Frontal cortex (tissue), 4 donors: ENCODE measurements at places on chromosomes 2 and 18.

DNA sequence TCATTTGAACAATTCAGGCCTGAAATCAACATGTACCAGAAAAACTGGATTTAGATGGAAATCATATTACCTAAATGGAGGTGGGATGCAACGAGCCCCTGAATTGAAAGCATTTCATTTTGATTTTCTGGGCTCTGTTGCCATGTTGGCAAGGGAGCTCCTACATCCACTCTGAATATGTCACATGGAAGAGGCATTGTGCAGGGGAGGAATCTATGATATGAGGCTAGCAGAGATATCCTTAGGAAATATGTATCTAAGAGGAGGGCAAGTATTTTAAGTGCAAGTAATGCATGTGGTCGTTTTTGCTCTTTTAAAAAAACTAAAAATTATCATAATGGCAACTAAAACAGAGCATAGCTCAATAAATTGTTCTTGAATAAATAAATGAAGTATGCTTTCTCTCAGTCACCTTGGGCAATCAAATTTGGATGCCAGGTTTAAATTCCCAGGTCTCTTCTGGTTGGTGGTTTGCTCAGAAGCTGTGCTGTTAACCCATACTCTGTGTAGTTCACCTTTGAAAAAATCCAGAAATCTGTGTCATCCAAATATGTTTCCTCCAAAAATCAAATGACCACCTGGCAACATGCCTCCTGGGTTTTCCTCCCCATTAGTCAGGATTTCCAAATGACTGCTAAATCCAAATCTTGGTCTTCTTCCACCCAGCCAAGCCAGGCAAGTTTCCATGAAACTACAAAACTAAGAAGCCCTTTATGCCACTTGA lies 6.5 kb upstream of the LGALSL start:
- DNase-seq, result no peak

GRCh38 chr18:34521040-34521439 lies 189.1 kb upstream of the DTNA start:
- DNase-seq, result no peak

GRCh38 chr2:143261986-143262385 lies 132.8 kb downstream of the ARHGAP15 start:
- DNase-seq, result no peak

DNA sequence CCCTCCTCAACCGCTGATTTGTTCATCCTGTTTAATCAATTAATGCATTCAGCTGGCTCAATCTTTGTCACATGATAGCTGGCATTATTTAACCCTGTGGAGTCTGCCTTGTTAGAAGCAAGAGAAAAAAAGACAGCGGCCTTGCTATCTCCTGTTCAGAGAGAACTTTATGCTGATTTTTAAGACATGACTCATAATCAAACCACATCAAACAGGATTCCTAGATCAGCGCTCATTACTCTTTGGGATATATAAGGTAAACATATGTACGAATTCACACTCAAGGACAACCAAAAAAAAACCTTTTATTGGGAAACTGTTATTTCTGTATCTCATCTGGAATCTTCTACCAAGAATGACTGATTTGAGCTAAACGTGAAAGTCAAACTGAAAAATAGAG lies 195.1 kb downstream of the C1D start:
- DNase-seq, result no peak

DNA sequence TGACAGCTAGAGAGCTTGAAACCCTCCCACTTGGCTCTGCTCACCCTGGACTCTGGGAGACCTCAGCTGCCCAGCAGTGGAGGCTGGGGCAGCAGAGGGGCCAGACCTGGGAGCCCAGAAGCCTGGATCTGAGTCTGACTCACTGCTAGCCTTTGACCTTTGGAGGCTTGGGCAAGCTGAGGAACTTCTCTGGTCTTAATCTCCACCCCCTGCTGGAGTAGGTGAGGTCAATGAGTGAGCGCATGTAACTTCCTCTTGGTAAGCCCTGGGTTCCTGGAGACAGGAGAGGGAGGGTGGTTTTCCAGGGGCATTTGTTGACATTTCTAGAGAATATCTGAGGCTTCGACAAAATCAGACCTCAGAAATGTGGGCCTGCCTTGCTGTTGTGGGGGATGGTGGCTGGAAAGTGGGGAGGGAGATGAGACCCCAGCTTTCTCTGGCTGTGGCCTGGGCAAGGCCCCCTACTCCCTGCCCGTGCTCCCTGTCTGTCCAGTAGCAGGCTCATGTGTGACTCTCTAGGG lies 73.0 kb upstream of the YWHAQ start:
- no peak for DNase-seq

- no peak for DNase-seq
Measured at GRCh38 chr2:12074126-12074844, 327.9 kb downstream of the LPIN1 start.

- DNase-seq, result no peak
Measured at GRCh38 chr2:30300456-30301221, 69.3 kb downstream of the LBH start.

GRCh38 chr2:12183032-12183645 lies 436.7 kb downstream of the LPIN1 start:
- DNase-seq, result no peak

- DNase-seq, result no peak
Measured at GRCh38 chr2:218125626-218126080, at the start of gene CXCR2. Gene CXCR2, plus strand, starts transcription at chr2:218126028. Its CDS starts 8,774 bp downstream, at chr2:218134802.

- DNase-seq, result no peak
Measured at GRCh38 chr18:31840499-31840898, 79.8 kb upstream of the SLC25A52 start.

DNA sequence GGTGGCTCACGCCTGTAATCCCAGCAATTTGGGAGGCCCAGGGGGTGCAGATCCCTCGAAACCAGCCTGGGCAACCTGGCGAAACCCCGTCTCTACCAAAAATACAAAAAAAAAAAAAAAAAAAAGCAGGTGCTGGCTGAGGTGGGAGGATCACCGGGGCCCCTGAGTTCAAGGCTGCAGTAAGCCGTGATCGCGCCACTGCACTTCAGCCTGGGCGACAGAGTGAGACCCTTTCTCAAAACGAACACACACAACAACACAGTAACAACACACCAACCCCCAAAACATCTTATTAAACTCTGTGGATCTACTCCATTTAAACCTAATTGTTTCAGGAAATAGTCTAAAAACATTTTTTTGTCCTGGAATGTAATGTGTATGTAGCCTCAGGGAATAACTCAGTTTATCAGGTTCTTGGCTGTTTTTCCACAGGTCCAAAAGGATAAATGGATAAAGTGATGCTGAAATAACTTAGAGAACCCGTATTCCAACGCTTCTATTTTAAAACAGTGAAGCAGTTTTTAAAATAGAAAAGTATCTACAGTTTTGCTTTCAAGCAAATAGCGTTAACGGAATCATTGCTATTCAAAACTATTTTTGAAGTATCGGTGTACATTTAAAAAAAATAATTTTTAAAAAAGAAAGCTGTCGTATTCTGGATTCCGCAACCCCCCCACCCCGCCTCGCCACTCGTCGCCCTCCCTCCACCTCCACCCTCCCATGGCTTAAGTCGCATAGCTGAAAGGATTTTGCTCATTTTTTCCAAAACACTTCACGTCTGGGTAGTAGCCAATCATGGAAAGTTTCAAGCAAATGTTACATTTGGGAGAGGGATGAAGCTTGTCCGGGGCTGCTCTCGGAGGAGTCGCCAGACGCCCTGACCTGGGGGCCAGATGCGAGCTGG lies 895 bp upstream of the GLS start:
- no peak for DNase-seq

GRCh38 chr2:203578759-203579643 lies 43.9 kb upstream of the RAPH1 start:
- no peak for DNase-seq

GRCh38 chr2:235850289-235850688 lies 317.9 kb downstream of the GBX2 start:
- no peak for DNase-seq

DNA sequence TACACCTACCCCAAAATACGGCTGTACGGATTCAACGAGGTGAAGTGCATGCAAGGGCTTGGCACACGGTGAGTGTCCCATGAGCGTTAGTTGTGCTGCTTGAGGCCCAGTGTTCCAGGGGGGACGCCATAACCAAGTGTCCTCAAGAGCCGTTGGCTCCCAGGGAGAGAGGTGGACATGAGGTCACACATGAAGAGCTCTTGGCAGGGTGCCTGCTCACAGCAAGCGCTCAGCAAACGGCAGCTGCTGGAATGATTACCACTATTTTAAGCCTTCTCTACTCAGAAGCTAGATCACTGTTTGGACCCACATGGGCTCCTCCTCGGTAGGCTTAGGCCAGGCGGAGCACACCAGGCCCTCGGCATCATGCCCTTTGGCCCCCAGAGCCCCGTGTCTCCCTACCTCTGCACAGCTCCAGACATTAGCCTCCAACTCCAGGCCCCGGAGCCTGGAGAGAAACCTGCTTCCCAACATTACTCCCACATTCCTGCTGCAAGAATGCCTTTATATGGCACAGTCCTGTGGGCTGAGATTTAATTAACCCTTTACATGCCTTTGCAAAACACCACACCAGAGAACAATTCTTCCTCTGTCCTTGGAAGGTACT lies 68.4 kb upstream of the PPP1CB start:
- DNase-seq, result no peak

- no peak for DNase-seq
Measured at GRCh38 chr18:11561293-11561692, 48.1 kb upstream of the SLC35G4 start.

GRCh38 chr18:10936176-10937053 lies 213.0 kb downstream of the PIEZO2 start:
- DNase-seq, result no peak

- DNase-seq, result no peak
Measured at GRCh38 chr2:172012677-172013391, 13.1 kb downstream of the METAP1D start.

GRCh38 chr2:226800941-226801784 lies 1.5 kb upstream of the IRS1 start:
- DNase-seq, result peak; percentile 86

DNA sequence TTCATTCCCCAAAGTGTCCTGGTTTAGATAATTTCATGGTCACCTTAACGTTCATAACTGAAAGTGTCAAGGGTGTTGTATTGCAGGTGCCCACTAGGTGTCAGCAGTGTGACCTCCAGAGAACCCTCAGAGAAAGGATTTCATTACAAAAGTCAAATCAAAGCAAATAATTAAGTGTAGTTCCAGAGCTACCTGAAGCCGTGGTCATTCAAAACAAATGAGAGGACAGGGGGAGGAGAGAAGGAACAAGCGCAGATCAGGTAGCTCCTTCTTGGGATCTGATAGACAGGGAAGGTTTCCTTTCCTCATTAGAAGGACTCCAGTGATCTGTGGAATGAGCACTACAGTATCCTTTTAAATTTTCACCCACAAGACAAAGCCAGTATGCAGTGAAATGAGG lies at the start of gene SLC9A4:
TSS of gene SLC9A4 (plus strand) at position 207 of the 400 bp plus-strand sequence. CDS start 534 bp downstream, outside the sequence.
- peak; percentile 7 for DNase-seq

DNA sequence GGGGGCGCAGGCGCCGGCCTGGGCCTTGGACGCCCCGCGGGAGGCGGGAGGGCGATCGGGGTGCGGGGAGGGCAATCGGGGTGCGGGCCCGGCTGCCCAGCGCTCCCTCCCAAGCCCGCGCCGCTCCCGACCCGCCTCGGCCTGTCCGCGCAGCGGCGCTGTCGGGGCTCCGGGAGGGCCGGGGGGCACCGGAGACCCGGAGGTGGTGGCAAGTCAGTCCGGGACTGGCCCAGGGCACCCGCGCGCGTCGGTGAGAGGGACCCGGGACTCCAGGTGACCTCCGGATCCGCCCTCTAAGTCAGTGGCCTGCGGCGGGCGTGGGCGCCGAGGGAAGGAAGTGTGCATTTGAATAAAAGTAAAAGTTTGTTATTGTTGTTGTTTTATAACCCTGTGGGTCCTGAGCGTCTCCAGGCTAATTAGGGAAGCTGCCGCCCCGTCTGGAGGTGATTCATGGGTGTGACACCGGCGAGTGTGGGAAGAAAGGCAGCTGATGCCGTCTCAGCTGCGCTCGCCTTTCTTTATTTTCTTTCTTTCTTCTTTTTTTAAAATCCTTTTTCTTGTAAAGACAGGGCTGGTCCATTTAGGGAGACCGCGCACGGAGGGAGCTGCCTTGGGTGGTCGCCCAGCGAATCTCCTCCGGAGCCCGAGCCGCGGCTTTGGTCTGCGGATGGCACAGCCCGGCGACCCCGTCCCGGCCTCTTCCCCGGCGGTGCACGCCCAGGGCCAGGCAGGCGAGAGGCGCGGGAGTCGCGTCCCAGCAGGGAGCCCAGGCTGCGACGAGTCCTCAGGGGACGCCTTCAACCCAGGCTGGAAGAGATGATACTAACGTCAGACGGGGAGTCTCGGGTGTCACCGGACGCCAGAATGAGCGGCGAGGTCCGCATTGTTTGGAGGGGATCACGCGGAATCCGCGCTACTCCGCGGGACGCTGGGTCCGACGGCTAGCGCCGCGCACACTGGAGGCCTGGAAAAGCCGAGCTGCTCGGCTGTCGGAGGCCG lies 627 bp upstream of the CRACDL start:
- no peak for DNase-seq

DNA sequence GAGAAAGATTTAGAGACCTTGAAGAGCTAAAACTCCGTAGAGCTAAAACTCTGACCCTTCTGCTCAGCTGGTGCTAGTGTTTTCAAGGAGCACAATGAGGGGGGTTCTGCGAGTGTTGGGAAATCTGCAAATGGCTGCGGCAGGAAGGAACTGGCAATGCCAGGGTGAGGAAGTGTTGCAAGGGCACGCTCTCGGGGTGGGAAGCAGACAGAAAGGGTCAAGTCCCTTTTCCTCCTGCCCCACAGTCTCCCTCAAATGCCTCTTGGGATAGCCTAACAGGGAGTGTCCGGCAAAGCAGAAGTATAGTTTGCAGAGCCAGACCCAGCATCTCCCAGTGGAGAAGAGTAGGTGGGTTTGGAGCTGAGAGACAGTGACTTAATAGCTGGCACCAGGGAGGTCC lies 60.5 kb downstream of the NCAPH start:
- no peak for DNase-seq

GRCh38 chr2:1022178-1022577 lies 71.5 kb downstream of the SNTG2 start:
- no peak for DNase-seq

- DNase-seq, result no peak
Measured at GRCh38 chr2:21361957-21362486, 238.3 kb downstream of the TDRD15 start.

GRCh38 chr2:7053650-7054265 lies 136.5 kb downstream of the RNF144A start:
- no peak for DNase-seq

DNA sequence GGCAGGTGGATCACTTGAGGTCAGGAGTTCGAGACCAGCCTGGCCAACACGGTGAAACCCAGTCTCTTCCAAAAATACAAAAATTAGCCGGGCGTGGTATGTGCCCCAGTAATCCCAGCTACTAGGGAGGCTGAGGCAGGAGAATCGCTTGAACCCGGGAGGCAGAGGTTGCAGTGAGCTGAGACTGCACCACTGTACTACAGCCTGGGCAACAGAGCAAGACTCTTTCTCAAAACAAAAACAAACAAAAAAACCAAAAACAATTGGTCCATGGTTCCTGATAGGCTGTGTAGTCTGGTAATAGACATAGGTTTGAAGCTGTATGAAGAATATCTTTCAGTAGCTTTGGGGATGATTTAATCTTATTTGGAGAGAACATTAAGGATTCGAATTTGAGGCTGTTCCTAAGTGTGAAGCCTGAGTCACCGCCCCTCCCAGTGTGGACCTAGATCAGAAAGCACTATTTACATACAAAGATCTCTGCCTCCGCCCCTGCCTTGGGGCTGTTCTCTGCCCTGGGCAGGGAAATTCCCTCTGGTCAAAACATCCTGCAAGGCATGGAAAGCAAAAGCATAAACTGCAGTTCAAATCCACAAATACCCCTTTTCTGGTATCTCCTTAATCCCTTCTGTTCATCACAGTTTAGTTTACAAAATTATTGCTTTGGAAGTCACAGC lies 52.8 kb upstream of the PMAIP1 start:
- no peak for DNase-seq
